NCI-H2081 treated with DMSO at 0.1 percent for 48 hours (cell line): ENCODE measurements at places on chromosomes 2 and 18.

GRCh38 chr2:12064153-12064552, 317.7 kb downstream of the LPIN1 start:
- no peak for DNase-seq

- no peak for DNase-seq
Measured at GRCh38 chr18:57125627-57126026, 21.3 kb upstream of the BOD1L2 start.

DNA sequence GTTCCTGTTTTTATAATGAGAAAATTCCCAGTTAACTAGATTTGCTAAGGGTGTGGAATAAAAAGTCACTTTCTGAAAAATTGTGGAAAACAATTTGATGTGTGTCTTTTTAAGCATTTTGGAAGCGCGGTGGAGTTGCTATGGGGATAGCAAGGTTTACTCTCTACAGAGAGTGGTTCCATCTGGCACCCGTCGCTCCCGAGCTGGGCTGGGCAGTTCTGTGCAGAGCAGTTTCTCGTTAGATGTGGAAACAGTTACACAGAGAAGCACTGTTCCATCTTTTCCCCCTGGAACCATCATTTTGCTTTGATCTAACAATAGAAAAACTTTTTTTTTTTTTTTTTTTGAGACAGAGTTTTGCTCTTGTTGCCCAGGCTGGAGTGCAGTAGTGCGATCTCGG, 17.4 kb downstream of the LDLRAD4 start:
- DNase-seq = no peak

DNA sequence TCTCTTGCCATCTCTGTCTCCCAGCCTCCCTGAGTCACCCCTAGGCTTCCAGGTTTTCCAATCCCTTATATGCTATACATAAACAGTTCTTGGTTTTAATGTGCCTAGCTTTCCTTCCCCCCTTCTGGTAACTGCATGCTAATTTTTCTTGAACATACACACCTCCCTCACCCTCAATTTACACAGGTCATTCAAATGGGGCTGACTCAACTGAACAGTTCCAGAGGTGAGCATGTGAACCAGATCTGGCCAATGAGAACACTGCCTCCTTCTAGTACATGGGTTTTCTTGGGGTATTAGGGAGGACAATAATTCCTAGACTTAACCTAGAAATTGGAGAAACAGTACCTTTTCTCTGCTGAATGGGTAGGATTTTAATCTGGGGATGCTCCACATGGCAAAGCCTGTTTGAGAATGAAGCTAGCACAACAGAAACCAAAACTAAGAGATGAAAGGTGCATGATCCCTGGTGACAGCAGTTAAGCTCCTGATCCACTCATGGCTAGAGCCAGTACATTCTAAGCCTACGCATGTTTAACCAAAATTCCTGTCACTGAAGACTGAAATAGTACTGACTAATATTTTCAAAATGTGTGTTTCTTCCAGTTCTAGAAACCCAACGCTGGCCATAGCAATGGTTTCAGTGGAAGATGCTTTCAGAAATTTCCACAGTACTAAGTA, 11.8 kb downstream of the SLC25A12 start:
- no peak for DNase-seq

GRCh38 chr2:208872591-208872990, 466.0 kb downstream of the PTH2R start:
- DNase-seq = no peak
